ENCODE measurements at places on chromosomes 16 and 17.

DNA sequence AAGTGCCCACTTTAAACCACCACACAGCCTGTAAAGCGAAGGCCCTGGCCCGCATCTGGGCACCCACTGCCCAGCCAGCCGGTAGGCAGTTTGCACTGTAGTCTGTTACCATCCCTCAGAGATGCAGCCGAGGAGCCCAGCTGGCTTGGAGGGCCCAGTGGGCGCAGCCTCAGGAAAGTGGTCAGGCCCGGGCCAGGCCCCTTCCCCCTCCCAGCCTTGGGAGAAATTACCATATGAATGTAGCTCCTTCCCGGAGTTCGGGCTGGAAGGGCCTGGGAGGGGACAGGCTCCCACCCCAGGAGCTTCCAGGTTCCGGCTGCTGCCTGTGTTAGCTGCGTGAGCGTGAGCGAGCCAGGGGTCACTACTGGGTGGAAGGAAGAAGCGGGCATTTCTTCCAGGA lies 325.4 kb downstream of the SEC14L1 start:
- DNase-seq, result no peak

GRCh38 chr17:59145571-59146096 lies 9.4 kb downstream of the SKA2 start:
- no peak for DNase-seq

DNA sequence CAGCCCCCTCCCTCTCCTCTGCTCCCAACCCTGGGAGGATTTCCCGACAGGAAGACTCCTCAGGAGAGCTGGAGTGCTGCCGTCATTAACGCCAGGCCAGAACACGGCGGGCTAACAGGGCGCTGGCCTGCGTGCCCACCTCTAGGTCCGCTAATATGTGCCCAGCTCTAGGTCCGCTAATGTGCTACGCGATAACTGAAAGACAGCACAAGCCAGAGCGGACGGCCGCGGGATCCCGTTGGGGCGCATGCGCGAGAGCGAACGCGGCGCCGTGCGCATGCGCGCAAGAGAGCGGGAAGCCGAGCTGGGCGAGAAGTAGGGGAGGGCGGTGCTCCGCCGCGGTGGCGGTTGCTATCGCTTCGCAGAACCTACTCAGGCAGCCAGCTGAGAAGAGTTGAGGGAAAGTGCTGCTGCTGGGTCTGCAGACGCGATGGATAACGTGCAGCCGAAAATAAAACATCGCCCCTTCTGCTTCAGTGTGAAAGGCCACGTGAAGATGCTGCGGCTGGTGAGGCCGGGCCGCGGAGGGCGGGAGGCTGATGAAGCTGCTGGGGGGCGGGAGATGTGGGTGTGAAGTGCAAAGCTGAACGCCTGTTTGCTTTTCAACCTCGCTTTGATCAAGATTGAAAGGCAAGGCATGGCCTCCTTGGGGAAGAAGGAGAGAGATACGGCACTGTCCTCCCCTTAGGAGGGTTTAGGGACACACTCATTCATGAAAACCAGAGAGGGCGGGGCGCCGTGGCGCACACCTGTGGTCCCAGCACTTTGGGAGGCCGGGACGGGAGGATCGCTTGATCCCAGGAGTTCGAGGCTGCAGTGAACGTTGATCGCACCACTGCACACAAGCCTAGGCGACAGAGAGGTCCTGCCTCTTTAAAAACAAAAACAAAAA lies at the start of gene CKLF:
CKLF (plus strand) TSS at position 291 of the 892 bp plus-strand sequence; CDS start at position 431, 140 bp downstream.
- DNase-seq, result peak; percentile 85

DNA sequence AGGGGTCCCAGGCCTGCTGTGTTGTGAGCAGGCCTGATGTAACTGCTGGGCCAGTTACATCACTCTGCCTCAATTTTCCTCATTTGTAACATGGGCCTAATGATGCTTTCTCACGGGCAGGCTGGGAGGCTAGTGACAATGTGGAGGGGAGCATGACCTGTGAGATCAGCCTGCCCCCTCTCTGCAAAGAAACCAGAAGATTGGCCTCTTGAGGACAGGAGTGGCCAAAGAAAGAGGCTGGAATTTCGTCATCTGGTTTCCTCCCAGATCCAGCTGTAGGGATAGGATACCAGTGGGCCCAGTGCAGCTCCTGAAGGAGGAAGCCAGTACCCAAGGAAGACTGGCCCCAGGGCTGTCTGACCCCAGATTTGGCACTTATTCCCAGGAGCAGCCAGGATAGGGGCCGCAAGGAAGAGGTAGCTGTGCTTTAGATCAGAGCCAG lies 615 bp upstream of the SREBF1 start:
- no peak for DNase-seq

DNA sequence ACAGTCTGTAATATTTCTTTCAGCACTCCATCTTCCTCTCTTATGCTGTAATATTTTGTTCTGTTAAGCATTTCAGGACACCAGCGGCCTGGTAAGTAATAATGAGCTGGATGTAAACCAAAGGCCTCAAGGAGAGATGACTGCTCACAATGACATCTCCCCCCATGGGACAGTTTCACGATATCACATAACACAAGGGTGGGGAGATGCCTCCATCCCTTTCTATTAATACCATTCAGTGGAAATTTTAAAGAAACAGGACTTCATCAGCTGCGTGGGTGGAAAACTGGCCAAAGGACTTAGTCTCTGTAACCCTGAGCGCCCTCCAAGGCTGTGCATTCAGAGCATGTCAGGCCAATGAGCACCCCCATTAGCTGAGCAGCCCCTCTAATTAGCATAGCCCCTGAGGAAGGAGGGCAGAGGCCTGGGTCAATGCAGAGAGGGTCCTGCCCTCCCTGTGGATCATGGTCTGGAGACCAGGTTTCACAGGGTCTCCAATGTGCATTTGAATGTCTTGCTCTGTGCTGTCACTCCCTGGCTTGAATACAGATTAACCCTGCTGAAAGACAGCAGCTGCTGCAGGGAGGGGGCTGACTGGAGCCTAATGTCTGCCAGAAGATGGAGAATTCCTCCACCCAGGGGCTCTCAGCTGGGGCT lies 156.4 kb downstream of the HS3ST2 start:
- DNase-seq, result no peak

- DNase-seq, result no peak
Measured at GRCh38 chr17:12536472-12536871, 129.2 kb upstream of the MYOCD start.

DNA sequence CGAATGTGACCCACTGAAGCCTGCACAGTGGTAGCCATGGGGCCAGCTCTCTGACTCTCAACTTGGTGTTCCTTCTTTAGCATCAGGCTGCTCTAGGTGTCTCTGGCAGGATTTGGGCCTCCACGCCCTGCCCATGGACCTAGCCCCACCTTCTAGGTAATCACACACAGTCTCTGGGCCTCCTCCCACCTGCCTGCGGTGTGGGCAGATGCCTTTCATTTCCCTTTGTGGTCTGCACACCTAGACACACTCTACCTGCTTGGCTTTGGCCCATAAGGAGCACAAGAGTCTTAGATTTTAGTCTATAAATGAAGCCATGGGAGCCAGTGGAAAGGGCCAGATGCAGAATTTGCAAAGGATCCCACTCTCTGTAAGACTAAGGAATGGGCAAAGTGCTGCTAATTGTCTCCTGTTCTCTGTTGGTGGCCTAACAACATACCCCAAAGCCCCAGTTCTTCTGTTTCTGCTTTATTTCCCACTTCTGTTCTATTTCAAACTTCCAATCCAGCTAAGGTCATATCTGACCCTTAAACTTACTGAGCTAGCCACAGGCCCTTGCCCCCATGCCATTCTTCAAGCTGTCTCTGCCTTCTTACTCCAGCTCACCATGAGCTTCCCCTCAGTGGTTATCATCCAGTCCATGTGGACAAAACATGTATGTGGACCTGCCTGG lies 7.2 kb upstream of the MFSD6L start:
- no peak for DNase-seq

DNA sequence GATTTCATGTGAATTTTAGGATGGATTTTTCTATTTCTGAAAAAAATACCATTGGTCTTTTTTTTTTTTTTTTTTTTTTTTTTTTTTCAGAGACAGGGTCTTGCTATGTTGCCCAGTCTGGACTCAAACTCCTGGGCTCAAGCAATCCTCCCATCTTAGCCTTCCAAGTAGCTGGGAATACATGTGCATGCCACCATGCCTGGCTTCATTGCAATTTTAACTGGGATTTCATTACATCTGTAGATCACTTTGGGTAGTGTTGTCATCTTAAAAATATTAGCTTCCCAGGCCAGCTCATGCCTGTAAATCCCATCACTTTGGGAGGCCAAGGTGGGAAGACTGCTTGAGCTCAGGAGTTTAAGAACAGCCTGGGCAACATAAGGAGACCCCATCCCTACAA lies 54.8 kb downstream of the TOM1L2 start:
- DNase-seq, result no peak

GRCh38 chr16:13335879-13336278 lies 434.5 kb downstream of the SHISA9 start:
- DNase-seq, result no peak

GRCh38 chr17:63538693-63539595 lies 11.3 kb upstream of the DCAF7 start:
- no peak for DNase-seq

DNA sequence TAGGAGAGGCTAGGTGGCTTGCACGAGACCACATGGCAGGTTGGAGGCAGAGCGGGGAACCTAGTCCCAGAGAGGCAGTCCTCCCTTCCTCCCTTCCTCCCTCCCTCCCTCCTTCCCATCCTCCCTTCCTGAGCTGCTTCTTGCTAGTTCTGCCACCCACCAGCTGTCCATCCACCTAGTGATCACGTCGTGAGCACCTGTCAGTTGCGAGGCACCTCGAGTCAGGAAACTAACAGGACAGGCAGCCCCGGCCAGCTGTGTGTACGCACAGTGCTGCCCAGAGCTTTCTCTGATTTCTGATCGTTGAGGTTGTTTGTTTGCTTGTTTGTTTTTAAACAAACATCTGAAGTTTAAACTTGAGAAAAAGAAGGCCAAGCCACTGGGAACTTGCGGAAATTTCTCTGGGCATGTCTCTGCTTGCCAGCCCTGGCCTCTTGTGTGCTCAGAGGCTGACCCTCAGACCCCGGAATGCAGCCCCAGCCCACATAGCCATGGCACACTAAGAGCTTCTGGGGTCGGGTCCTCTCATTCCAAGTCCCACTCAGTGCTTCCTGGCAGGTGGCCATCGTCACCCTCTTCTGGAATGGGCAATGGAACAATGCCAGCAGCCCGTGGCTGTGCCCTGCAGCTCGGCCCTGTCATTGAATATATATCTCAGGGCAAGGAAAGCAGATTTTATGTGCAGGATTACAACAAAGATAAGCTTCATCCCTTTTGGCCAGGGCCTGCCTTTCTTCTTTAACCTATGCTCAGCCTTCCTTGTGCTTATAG lies 174.0 kb downstream of the KATNIP start:
- DNase-seq, result no peak
